ENCODE measurements at places on chromosomes 7 and 10.

DNA sequence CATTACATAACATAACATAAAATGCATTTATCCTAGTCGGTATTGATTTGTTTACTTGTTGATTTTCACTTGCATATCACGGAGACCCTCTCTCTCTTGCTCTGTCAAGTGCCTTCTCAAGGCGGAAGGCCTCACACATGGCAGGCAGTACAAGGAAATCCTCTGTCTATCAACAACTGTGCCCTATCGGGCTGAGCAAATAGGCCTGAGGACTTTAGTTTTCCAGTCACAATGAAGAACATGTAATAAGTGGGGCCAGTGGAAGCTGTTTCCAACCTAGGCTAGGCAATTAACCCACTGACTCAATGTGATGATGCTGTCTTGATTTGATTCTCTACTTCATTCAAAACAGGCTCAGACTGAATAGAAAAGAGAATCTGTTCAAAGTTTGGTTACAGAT, 44.9 kb upstream of the KMT2C start:
- DNase-seq = no peak

- DNase-seq = no peak
Observed at GRCh38 chr7:117790731-117791130, 82.5 kb downstream of the CTTNBP2 start.

DNA sequence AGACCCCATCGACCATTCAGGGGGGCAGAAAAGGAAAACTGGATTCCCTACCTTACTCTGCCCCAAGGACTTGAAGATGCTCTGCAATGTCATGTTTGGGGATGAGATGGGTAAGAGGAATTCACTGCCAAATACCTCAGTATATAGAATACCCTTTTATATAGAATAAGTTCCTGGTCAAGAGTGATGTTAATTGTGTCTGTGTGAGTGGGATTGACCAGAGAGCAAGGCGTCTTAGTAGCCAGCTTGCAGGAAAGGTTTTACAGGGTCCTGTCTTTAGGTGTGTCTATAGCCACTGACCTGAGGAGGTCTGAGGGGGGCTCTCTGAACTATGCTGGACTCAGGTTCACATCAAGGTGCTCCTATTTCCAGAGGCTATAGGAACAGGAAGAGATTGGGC, 1.4 kb downstream of the IFIT3 start:
- DNase-seq = no peak

DNA sequence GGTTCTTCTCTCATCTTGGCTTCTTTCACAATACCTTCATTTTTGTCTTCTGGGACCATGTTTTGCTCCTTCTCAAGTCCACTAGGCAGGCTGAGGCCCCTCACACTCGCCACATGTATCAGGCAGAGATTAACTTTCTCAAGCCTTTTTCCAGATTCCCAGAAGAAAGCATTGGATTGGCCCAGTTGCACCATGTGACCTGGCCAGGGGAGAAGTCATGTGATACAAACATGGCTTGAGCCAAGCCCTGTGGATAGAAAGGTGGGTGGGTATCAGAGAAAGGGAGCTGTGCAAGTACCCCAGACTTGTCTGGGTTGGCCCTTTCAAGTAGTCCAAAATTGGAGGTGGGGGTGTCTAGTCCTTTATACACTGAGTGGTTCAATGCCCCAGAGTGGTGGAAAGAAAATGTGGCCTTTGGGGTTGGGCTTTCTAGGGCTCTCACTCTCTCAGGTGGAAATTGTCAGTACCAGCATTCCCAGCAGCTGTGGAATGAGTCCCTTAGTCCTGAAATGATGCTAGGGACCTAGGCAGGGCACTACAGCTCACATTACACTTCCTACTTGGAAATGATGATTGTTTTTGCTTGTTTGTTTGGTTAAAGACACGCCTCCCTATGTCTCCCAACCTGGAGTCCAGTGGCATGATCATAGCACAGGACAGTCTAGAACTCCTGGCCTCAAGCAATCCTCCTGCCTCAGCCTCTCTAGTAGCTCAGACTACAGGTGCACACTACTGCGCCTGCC, 36.9 kb upstream of the C10orf67 start:
- DNase-seq = no peak

DNA sequence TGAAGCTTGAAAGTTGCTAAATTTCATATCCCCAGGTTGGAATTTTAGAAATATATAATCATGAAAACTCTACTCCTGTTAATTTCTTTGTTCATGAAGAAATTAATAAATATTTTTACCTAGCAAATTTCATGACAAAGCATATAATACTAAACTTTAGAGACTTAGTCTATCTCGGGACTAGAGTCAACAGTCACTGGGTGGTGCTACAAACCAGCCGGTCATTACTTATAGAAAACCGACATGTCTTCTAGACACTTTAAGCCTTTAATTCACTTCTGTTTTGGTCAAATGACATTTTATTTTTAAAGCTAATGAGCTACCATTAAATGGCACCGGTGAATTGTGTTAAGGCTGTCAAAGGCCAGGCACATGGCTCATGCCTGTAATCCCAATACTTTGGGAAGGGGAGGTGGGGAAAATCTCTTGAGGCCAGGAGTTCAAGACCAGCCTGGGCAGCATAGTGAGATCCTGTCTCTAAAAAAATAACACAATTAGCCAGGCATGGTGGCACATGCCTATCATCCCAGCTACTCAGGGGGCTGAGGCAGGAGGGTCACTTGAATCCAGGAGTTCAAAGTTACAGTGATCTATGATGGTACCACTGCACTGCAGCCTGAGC, 270.1 kb downstream of the CACNA2D1 start:
- DNase-seq = no peak

GRCh38 chr10:85978566-85979358, 387.8 kb downstream of the GRID1 start:
- DNase-seq = no peak

- no peak for DNase-seq
Observed at GRCh38 chr7:121714559-121715303, 158.2 kb upstream of the PTPRZ1 start.

GRCh38 chr7:155190688-155191087, 107.0 kb upstream of the INSIG1 start:
- DNase-seq = peak; percentile 10

- DNase-seq = no peak
Observed at GRCh38 chr10:114458955-114459354, 54.7 kb upstream of the AFAP1L2 start.

DNA sequence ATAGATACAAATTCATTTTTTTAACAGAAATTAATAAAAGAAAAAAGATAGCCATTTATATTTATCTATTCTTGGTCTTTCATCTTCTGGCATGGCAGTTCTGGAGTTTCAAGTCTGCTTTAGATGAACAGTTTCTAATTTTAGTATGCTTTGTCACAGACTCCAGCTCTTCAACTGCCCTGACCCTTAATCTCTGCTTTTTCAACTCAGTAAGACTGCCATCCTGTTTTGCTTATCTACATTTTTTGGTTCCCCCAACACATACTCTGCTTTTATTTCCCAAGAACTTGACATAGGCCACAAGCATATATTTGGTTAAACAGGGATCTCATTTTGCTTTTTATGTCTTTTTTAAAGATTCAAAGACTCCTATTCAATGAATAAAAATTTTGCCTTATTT, 309.3 kb upstream of the KCND2 start:
- DNase-seq = no peak

GRCh38 chr7:87876869-87877234, 559 bp downstream of the DBF4 start:
- DNase-seq = no peak

- no peak for DNase-seq
Observed at GRCh38 chr10:122249991-122250750, 20.9 kb upstream of the BTBD16 start.

- DNase-seq = no peak
Observed at GRCh38 chr10:3660753-3661152, 124.3 kb downstream of the KLF6 start.

DNA sequence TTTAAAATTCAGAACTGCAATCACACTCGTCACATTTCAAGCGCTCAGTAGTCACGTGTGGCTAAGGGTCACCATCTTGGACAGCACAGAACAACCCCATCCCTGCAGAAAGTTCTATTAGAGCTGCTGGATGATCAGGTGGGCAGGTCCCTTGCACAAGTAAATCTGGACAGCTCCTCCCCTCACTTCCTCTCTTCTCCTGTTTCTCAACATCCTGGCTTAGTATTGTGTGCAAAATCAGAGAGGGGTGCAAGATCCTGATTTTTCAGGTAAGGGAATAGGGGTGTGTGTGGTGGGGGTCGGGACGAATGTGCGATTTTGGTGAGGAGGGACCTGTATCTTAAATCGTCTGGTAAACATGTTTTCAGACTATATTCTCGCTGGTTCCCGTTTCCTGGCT, at the start of gene GIMAP4:
GIMAP4 (plus strand) TSS at position 222 of the 400 bp plus-strand sequence. CDS start 2,512 bp downstream, outside the sequence.
- DNase-seq = no peak

DNA sequence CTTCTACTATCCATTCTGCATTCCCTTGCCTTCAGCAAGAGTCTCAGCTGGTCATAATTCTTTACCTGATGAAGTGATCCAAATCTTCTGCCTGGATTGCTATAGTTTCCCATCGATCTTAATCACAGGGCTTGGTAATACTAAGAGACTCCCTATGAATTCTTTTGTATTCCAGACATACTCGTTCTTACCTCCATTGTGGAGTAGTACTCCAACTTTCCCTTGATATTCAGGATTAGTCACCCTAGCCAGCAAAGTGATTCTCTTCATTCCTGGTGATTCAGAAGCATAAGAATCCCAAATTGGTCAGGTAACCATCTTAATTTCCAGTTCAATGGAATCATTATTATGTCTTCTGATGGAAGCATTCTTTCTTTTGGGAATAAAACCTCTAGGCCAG, 96.7 kb downstream of the TWIST1 start:
- no peak for DNase-seq

- DNase-seq = no peak
Observed at GRCh38 chr10:8278099-8278498, 223.6 kb downstream of the GATA3 start.

GRCh38 chr7:2480070-2480408, 3.8 kb upstream of the GRIFIN start:
- no peak for DNase-seq

DNA sequence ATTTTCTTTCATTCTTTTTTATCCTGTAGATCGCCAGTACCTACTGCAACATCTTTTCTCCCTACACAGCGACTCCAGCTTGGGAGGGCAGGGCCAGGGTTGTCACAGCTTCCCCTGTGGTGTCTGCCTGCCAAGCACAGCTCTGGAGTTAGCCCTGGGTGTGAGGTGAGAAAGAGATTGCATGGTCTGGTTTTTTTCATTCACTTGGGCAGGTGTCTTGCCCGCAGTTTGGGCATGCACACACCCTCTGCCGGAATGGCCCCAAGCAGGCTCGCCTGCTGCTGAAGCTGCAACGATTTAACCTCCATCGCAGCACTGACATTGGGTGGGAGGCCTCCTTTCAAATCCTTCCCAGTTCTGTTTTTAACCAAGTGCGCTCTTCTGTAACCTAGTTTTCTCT, 132.8 kb downstream of the WNT2 start:
- DNase-seq = no peak

GRCh38 chr7:18175801-18176450, 148.3 kb upstream of the PRPS1L1 start:
- no peak for DNase-seq

DNA sequence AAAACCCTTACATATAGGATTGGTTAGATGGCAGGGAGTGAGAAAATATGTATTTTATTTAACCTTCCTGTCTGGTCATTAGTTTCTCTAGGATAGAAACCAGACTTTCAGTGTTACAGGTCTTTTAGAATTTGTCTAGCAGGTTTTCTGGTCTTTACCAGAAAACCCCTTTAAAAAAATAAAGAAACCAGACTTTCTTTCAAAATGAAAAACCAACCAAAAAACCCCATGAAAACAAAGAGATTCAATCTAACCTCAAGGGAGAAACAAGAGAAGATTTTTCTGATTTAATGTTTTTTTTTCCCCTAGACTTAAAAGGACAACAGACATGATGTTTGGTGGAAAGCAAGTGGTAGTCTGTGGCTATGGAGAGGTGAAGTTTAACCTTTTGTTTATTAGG, 28.7 kb upstream of the STRIP2 start:
- DNase-seq = no peak

- no peak for DNase-seq
Observed at GRCh38 chr10:53076948-53077347, 304.4 kb upstream of the MBL2 start.

GRCh38 chr7:87105401-87105800, 45.9 kb upstream of the ELAPOR2 start:
- no peak for DNase-seq

GRCh38 chr10:3516923-3517255, 268.1 kb downstream of the KLF6 start:
- no peak for DNase-seq

- DNase-seq = no peak
Observed at GRCh38 chr7:148045521-148045920, 545.0 kb upstream of the C7orf33 start.

- no peak for DNase-seq
Observed at GRCh38 chr7:34038816-34039470, 133.6 kb downstream of the BMPER start.

DNA sequence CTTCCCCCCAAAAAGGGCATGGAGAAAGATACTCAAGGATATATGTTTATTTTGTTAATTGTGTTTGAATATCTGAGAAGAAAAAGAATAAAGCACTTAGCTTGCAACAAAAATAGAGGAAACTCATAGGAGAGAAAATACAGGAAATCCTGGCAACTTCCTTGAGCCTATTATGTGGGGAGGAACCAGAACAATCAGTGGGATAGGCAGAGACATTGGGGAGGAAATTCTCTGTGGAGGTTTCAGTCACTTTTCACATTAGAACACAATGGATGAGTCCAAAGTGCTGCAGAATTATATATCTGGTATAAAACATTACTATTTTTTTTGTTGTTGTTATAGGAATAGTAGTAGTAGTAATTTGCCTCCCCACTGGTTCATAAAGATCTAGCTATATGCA, 240.1 kb downstream of the THSD7A start:
- DNase-seq = no peak

DNA sequence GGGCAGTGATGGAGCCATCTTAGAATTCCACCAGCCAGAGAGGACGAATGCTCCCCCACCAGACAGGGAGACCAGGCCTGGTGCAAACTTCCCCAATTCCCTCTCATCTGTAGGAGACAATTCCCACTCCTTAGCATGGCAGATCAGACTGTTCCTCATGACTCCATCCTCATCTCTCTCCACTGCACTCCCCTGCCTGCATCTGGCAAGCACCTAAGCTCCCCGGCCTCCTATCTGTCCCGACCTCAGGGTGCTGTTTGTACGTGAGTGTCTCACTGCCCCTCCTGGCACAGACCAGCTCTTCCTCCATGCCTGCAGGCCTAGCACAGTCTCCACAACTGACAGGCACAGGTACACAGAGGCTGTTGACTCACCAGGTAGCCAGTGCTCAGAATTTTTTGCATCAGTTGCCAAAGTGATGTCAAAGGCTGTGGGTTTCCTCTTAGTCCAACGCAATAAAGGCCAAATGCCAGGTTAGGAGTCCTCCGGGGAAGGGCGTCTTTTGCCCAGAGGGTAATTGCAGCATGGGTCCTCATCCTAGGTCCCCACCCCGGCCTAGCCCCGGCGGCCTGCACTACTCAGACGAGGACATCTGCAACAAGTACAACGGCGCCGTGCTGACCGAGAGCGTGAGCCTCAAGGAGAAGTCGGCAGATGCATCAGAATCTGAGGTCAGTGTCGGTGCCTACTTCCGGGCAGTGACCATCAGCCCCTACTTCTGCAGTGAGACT, 436.8 kb upstream of the FOXK1 start:
- no peak for DNase-seq

All from NCI-H2227 treated with DMSO at 0.1 percent for 48 hours (cell line).